Stimulated activated naive B cell treated with anti-CD40 and anti-IgM and Interleukin-4, amounts not matched to agents 10 μg/mL and 1 μg/mL and 100 μg/mL, for 72 hours (primary cell): ENCODE measurements at places on chromosomes 4 and X.

- peak; percentile 22 for DNase-seq
Measured at GRCh38 chr4:88823058-88823919, 125.7 kb upstream of the NAP1L5 start.

DNA sequence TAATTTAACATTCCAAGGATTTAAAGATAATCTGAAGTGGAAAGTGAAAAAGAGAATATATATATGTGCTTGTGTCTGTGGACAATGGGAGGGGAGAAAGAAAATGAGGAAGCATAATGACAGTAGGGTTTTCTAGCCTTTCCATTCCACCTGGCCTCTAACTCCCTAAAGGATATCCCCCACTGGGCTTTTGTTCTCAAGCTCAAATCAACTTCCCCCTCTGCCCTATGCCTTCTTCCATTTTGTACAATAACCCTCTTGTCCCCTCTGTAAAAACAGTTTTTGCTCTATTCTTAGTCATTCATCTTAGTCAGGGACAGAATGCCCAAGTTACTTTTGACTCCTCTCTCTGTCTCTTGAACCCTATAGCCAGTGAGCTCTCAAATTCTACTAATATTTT is 23.6 kb downstream of the ANTXR2 start:
- no peak for DNase-seq

DNA sequence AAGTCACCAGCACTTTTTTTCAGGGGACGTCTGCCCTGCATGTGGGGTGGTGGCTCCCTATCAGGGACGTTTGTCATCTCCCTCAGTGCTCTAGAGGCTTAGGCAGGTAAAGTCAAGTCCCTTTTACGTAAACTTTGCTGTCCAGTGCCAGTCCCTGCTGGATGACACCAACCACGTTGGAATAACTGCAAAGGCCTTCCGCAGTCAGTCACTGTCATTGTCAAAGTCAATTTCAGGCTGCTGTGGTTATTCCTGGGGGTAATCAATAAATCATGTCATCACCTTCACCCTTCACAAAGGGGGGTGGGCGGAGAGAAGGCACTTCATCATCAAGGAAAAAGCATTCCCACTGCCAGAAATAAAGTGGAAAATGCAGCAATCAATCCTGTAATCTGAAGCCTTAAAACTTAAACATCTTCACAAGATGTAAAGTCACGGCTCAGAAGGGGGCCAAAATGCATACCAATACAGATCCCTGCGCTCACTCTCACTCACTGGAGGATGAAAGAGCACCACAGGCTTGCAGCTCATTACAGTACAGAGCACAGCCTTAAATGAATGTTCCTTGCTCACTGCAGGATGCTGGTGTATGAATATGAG is 56.2 kb downstream of the CLDN22 start:
- DNase-seq = no peak

DNA sequence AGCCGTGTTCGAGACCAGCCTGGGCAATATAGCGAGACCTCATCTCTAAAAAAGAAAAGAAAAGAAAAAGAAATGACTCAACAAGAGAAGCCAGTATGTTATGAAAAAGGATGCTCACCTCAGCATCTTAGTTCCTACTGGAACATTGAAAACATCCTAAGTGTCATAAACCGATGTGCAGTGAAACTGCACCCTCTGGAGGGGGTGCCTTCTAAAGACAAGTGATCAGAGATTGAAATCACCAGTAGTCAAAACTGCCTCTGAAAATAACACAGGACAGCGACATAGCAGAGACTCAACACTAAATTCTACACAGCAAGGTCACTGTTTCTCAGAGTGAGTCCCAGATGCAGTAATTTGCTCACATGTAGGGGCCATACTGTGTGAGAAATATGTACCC is 28.0 kb upstream of the ATP6AP2 start:
- DNase-seq = no peak

- DNase-seq = no peak
Measured at GRCh38 chr4:96356591-96357370, 516.9 kb downstream of the PDHA2 start.

GRCh38 chr4:187256897-187257296 is 533.2 kb upstream of the FAT1 start:
- no peak for DNase-seq

DNA sequence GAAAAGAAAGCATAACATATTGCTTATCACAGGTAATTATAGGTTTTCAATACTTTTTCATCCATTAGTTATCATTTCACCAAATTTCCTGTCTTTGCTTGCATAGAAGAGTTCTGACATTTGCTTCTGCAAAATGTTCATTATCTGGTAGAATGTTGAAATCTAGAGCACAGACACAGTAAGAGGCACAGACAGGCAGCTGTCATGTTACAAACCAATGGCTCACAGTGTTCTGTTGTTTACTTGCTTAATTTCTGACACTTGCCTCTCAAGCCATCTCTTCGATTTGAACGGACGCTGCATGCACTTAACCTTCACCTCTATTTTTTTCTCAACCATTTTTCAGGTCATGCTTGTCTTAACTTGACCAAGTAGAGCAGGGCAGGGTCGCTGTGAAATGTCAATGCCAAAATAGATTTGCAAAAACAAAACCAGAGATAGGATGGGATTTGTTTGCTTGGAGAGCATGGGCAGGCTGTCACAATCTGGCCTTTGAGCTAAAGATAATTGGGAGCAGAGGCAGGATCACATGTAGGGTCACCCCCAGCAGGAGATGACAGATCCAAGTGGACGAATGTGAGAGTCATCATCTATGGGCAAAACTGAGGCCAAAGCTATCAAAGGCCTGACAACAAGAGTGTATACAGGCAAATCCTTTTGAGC is 292.3 kb downstream of the SMARCA1 start:
- no peak for DNase-seq

GRCh38 chrX:9117851-9118250 is 83.9 kb upstream of the FAM9B start:
- DNase-seq = no peak

DNA sequence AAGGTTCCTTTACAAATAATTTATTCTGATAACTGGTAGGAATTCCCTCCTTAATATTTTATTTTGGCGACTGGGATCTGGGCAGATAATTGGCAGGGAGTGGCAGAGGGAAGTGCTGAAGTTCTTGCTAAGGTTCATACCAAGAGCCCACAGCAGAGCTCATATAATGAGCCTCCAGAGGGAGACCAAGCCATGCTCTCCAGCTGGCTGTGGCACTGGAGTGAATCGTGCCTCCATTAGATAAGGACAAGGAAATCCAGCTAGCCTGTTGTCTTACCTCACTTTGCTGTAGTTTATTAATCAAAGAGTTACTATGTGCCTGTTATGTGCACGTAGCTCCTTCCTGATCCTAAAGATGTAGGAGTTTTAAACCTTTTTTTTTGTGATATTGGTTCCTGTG is 1.3 kb downstream of the ASB12 start:
- no peak for DNase-seq

DNA sequence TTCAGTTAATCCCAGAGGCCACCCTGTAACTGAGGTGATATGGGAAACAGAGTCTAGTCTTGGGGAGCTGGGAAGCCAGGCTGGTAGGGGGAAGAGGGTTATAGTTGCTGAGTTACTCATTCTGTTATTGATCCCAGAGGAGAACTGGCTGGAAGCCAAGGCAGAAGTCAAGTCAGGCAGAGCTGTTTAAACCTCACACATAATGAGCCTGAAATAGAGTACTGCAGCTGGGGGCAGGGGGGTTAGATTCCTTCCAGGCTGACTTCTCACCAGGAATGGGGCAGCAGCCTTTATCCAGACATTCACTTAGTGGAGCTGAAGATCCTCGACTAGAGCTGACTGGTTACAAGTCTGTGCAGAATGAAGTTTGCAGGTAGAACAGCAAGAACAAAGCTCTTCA is 144.9 kb downstream of the C4orf33 start:
- no peak for DNase-seq

GRCh38 chr4:128597500-128597899 is 212.0 kb upstream of the JADE1 start:
- DNase-seq = no peak

DNA sequence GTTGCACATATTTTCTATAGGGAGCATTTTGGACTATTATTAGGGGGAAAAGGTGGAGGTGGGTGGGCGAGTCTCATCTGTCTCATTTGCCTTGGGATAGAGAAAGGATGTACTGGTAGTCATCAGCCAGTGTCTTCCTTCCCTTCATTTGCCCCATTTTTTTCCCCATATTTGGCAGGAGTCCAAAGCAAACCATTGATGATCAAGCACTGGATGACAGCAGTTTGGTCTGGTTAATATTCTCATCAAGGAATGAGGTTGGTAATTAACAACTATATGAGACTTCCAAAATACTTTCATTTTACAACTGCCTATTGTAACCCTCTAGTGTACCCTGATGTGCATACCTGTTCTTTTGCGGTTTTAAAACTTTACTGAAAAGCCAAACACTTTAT is 22.6 kb upstream of the IGFBP7 start:
- no peak for DNase-seq

DNA sequence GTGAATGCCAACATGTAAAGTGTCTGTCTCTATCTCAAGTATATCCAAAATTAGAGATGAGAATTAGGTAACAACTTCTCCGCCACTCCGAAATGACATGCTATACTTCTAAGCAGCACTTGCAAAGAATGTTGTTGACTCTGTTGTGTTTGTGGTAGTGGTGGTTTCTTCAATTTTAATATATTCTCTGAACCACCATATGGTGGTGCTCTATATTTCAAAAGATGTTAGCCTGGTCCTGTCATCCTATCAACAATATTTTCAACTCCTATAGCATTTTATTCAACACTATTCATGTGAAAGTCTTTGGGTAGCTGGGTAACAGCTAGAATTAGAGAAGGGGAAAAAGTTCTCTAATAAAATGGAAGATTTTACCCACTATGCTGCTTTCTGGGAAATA is 1622.8 kb upstream of the IGFBP7 start:
- DNase-seq = no peak

- DNase-seq = no peak
Measured at GRCh38 chr4:38283724-38284123, 323.5 kb downstream of the PTTG2 start.

DNA sequence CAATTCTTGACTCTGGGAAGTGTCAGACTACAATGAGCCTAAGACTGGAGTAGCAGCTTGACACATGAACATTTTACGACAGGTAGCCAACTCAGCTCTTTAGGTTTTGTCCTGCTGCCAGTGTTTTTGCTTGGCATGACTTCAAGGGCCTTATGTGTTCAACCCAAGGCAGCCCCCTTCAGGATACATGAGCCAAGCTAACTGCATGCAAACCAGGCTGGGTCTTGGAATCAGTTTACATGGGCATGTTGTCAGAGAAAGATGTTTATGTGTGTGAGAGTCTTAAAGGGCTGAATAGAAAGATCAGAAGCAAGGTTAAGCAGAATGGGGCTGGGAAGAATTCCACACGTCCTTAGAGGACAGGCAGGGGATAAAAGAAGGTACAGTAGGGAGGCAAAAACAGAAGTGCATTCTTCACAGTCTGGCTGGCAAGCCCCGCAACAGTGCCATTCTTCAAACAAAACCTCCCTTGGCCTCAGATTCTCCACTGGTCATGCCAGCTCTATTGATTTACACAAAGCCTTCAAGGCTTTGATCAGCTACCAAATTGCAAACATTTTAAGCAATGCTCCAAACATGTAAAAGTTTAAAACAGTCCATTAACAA is 97.3 kb downstream of the NKX6-1 start:
- DNase-seq = no peak

GRCh38 chr4:65467068-65467680 is 203.1 kb downstream of the EPHA5 start:
- no peak for DNase-seq

- DNase-seq = no peak
Measured at GRCh38 chr4:2835978-2836377, 7.7 kb upstream of the ADD1 start.

GRCh38 chr4:71201057-71201456 is 137.8 kb upstream of the SLC4A4 start:
- DNase-seq = no peak

DNA sequence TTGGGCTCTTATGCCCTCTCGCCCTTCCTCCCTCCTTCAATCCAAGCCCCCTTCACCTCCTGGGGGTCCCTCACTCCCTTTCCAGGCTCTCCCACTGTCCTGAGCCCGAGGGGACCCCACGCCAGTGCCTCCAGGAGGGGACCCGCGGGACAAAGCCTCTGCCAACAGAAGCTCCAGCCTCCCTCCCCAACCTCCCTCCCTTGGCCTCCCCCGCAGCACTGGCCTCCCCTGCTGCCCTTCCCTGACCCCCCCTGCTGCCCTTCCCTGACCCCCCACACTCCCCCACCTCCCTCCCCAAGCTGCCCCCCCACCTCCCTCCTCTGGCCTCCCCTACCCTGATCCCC is 71.0 kb upstream of the MXD4 start:
- no peak for DNase-seq

GRCh38 chrX:46630141-46630540 is 56.6 kb downstream of the CHST7 start:
- no peak for DNase-seq

GRCh38 chr4:89157488-89158024 is 46.2 kb downstream of the TIGD2 start:
- DNase-seq = no peak

DNA sequence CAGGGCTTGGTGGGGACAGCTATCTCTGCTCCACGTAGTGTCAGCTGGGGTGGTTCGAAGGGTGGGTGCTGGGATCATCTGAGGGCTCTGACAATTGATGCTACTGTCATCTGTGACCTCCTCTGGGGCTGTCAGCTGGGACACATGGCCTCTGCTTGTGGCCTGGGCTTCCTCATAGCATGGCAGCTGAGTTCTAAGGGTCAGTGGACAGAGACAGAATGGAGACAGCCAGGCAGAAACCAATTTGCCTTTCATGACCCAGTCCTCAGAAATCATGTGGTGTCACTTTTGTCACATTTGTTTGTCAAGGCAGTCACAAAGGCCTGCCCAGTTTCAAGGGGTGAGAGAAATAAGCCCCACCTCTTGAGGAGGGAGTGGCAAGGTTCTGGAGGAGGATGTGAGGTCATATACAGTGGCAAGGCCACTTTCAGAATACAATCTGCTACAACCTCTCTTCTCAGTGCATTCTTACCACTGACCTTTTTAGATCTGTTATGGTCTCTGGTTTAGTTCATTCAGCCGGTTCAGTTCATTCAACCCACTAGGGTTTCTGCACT is 103.6 kb upstream of the BCOR start:
- DNase-seq = peak; percentile 35
